ENCODE measurements at places on chromosomes 2 and 18.

GRCh38 chr2:136242687-136243277 lies 124.8 kb upstream of the CXCR4 start:
- no peak for DNase-seq

GRCh38 chr2:11068079-11068741 lies 87.1 kb upstream of the SLC66A3 start:
- no peak for DNase-seq

- DNase-seq = no peak
Observed at GRCh38 chr18:35746826-35747339, 165.3 kb downstream of the GALNT1 start.

- DNase-seq = no peak
Observed at GRCh38 chr2:36357847-36358659, 2.5 kb downstream of the CRIM1 start.

- no peak for DNase-seq
Observed at GRCh38 chr18:62413206-62413605, 88.1 kb downstream of the TNFRSF11A start.

- DNase-seq = no peak
Observed at GRCh38 chr2:206071807-206072206, 14.2 kb downstream of the INO80D start.

DNA sequence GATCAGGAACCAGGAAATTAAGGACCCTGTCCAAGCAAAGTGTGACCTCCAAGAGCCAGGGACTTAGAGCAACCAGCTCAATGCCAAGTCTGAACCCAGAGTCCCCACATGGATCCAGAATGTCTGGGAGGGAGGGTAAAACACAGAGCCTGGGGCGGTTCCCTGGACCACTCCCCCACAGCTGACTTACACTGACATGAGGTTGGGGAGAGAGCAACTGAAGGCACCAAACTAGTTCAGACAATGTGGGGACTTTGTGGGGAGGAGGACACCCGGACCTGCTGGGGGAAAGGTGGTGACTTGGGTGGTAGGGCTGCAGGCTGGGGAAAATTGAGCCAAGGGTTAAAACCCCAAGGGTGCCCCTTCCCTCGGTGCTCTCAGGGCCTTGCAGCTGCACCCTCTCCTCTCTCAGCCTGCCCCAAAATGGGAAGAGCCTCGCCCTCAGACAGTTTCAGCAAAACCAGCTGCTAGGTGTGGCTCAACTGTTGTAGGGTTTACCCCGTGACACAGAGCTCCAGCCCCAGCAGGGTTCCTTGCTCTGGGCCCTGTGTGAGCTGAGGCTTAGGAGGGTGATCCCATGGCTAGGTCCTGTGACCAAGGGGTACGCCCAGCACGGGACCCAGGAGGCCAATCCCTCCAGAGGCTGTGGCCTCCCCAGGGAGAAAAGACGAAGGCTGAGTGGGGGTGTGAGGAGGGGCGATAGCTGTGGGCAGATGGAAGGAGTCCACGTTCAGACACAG lies 28.6 kb downstream of the MARCO start:
- no peak for DNase-seq

- no peak for DNase-seq
Observed at GRCh38 chr2:37833423-37833822, 91.7 kb upstream of the RMDN2 start.

DNA sequence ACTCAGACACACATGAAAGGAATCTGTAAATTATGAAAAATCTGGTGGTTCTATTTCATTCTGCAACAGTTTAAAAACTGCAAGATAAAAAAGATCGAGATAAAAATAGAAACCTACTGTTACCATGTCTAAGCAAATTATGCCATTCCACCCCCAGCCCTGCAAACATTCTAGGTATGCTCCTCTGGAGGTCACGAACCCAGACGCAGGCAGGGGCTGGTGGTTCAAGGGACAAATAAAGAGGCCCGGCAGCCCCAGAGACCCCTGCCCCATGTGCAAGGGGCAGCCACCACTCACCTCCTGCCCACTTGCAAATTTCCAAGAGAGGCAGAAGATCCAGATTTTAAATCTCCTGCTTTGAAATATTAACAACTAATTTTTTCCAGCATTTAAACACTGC lies 210.5 kb downstream of the ANAPC1 start:
- DNase-seq = no peak

DNA sequence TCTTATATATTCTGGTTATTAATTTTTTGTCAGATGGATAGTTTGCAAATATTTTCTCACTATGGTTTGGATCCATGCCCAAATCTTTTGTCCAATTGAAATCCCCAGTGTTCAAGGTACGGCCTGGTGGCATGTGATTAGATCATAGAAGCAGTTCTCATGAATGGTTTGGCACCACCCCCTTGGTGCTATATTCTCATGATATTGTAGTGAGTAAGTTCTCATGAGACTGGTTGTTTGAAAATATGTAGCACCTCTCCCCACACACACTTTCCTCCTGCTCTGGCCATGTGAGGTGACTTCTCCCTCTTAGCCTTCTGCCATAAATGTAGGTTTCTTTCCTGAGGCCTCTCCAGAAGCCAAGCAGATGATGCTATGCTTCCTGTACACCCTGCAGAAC lies 107.7 kb upstream of the KYNU start:
- no peak for DNase-seq

- no peak for DNase-seq
Observed at GRCh38 chr2:208148803-208149202, 2.8 kb upstream of the CRYGB start.

- DNase-seq = peak; percentile 90
Observed at GRCh38 chr2:226835796-226836547, at the start of gene RHBDD1. TSS of gene RHBDD1 (plus strand) at chr2:226836054. CDS start at chr2:226864694, 28,640 bp downstream.

DNA sequence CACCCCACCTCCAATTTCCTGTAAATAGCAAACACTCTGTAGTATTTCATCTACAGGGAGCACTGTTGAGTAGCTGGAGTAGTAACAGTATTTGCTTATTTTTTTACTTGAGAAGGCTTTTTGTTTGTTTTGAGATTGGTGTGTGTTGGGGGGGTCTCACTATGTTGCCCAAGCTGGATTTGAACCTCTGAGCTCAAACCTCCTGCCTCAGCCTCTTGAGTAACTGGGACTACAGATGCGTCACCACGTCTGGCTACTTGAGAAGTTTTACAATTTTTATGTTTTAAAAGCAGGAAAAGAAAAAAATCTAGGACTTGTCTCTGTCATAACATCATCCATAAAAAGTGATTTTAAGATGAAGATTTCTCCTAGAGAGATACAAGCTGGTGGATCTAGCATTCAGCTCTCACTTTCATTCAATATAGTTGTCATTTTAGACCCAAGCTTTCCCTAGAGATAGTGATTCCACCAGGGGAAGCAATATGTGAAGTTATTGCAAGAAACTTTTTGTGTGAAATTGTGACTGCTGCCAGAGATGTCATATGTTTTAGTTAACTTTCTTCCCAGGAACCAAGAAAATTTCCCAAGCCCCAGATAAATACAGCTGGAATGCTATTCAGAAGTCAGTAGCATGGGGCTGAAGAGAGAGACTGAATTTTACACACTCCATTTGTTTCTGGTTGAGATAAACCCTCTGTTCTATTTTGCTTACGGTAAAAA lies 60.2 kb upstream of the MAP4K3 start:
- no peak for DNase-seq

GRCh38 chr2:194700116-194700515 lies 956.9 kb upstream of the SLC39A10 start:
- no peak for DNase-seq

GRCh38 chr2:150126143-150126740 lies 361.2 kb downstream of the RND3 start:
- no peak for DNase-seq

DNA sequence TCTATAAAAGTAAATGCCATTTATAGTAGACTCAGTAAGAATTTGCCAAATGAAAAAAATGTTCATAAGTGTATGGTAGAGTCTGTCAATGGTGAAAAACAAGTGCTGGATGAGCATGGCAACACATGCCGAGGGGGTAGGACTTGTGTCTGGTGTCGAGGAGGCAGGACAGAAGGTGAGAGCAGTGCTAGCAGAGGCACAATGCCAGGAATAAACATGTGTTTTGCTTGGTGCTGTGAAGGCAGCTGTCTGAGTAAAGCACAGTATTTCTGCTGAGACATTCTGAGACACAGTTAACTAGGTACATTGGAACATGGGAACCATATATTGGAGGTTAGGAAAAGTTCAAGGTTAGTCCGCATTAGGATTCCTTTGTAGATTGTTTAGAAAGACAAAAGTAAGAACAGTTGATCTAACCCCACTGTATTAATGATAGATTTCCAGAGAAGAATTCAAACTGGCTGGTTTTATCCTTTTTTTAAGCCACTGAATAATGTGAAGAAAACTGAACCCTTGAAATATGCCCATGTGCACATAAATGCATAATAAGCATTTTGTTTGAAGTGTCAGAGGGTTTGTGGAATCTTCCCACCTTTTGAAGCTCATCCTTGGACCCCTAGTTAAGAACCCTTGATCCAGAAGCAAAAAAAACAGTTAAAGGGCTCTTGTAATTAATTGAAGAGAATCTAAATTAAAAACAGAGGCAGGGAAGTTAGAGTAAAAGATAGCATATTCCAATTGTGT lies 7.1 kb downstream of the RBM45 start:
- no peak for DNase-seq

- DNase-seq = no peak
Observed at GRCh38 chr2:147888680-147889079, 43.9 kb downstream of the ACVR2A start.

DNA sequence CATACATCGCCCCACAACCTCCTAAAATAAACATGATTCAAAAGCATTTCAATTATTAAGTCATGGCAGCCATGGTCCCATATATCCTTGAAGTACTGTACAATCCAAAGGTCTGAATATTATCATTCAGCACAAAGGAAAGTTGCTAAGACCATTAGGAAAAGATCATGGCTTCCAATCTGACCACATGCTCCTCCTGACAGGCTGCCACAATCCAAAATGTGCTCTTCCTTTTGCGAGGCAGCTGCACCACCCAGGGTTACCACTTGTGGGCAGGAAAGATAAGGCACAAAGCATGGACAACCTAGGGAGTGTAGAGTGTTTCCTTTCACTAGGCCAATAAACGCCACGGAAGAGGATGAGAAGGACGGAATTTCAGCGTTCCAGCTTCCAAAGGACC lies 5.4 kb downstream of the BOLA3 start:
- DNase-seq = no peak

DNA sequence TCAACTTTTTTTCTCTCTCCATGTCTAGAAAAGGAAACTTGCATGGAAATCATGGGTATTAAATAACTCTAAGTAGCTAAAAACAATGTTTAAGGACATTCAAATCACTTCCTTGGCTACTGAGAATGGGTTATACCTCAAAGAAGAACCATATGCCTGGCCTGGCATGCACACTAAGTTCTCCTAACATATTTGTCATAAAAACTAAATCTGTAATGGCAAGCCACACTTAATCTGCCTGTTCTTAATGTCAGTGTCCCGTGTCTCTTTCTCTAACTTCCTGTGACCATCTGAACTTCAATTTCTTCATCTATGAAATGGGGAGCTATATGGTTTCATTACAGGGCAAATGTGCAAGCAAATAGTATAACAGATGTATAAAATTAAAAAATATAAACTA lies 11.1 kb downstream of the PDE1A start:
- no peak for DNase-seq

GRCh38 chr2:204407204-204408014 lies 137.9 kb upstream of the PARD3B start:
- DNase-seq = no peak

DNA sequence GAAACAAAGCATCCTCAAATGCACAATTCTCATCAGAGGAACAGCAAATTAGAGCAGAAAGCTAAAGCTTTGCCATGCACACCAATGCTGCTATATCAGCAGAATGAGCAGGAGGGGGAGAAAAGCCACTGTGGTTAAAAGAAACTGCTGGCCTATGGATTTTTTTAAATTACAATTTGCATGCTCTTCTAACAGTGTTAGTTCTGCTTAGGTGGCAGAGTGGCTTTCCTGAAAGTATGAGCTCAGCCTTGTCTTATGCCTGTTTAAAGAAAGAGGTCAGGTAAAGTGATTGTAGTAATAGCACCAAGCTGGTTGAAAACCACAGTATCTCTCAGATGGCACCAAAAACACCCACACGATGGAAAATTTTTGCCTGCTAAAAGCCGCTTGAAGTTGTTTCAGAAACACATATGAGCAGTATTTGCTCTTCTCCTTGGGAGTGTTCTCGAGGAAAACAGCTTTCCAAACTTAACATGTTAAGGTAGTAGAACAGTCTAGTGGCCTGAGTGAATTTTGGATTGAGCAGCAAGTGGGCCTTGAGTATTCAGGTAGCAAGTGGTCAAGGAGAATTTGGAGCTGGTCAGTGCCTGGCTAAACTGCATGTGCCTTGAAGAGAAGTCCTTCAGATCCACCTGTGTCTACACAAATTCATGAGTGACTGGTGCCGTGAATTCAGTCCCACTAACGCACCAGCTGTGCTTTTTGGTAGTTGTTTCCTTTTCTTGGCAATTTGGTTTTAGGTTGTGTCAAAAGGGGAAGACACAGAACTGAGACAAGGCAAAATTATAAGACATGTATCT lies 19.6 kb upstream of the NDUFV2 start:
- DNase-seq = no peak

- no peak for DNase-seq
Observed at GRCh38 chr2:230961091-230961491, 34.8 kb upstream of the SPATA3 start.

GRCh38 chr18:79864006-79864725 lies 66.4 kb downstream of the KCNG2 start:
- DNase-seq = no peak

DNA sequence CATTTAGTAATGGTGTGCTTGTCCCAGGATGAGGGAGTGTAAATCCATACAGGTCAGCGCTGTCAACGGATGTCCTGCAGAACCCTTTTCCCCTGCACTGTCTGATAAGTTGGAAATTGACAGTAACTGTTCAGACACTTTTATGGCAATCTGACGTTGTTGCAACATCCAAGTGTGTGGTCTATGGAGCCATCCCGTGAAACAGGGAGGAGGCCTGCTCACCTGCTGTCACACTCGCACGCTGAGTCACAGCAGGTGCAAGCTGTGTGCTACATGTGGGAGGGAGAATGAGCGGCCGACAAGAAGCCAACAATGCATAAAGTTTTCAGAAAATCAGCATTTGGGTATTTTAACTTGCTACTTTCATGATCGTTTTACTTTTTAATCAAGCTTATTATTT lies 43.7 kb upstream of the RMDN2 start:
- no peak for DNase-seq
